CD8-positive, alpha-beta memory T cell (primary cell): ENCODE measurements at places on chromosomes 12 and 14.

GRCh38 chr14:54669721-54670561, 103.0 kb downstream of the SAMD4A start:
- peak; percentile 16 for DNase-seq

DNA sequence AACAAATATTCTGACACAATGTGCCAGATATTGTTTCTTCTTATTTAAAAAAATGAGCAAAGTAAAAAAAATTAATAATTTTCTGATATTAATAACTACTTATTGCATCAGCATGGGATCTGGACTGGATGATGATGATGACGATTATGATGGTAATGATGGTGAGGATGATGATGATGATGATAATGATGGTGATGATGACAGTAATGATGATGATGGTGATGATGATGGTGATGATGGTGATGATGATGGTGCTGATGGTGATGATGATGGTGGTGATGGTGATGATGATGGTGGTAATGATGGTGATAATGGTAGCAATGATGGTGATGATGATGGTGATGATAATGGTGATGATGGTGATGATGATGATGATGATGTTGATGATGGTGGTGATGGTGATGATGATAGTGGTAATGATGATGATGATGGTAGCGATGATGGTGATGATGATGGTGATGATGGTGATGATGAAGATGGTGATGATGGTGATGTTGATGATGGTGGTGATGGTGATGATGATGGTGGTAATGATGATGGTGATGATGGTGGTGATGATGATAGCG, 94.0 kb downstream of the SRRM4 start:
- no peak for DNase-seq

DNA sequence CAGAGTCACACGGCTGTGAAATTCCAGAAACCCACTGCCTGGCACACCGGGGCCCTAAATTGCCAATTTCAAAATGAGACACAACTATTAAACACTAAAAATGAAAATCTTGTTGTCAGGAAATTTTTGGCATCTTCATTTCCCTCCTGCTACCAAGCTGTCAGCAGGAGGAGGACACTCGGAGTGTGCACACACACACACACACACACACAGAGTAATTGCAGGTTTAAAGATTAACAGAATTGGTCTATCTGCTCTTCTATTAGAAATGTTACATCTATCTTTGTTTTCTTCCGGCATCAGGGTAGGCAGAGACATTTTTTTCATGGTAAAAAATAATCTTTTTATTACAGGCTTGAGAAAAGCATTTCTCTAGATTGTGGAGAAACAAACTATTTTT, 314.2 kb downstream of the EGLN3 start:
- DNase-seq: no peak

- DNase-seq: no peak
These were observed 38.6 kb downstream of the ARF6 start for GRCh38 chr14:49931523-49931922.

DNA sequence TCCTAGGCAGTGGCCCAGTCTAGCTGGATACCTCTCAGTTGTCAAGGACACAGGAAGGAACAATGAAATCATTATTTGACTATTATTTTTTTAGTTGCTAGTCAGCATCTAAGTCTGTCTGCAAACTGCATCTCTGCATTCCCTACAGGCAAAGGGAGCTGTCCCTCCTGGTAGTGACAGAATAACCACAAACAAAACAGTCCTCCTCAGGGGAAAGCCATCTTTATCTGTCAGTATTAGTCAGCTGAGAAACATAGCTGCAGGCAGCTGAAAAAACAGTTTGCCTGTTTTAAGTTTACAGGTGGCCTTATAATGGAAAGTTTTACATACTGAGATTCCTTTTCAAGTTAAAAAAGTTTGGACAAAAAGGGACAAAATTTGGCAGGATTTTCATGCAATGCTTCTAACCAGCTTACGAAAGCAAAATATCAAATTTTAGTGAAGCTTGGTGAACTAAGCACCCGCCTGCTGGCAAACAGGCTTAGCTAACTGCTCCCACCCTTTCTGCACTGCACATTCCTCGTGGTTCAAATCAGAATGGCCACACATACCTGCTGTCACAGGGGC, 29.5 kb downstream of the SLC25A21 start:
- no peak for DNase-seq

- no peak for DNase-seq
These were observed 181.3 kb downstream of the ZFP36L1 start for GRCh38 chr14:68611599-68611998.

- peak; percentile 16 for DNase-seq
These were observed 52.2 kb downstream of the KRT80 start for GRCh38 chr12:52139579-52140062.

DNA sequence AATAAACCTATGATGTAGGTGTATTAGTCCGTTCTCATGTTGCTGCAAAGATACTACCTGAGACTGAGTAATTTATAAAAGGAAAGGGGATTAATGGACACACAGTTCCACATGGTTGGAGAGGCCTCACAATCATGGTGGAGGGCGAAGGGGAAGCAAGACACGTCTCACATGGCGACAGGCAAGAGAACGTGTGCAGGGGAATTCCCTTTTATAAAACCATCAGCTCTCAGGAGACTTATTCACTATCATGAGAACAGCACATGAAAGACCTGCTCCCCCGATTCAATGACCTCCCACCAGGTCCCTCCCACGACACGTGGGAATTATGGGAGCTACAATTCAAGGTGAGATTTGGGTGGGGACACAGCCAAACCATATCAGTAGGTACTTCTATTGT, 58.7 kb upstream of the DICER1 start:
- DNase-seq: no peak

GRCh38 chr12:113912760-113913329, 53.3 kb downstream of the RBM19 start:
- DNase-seq: peak; percentile 66
